ENCODE measurements at places on chromosomes 3 and 15.
A peak's percentile ranks its signal among the peaks of the same experiment; 100 is the strongest.

DNA sequence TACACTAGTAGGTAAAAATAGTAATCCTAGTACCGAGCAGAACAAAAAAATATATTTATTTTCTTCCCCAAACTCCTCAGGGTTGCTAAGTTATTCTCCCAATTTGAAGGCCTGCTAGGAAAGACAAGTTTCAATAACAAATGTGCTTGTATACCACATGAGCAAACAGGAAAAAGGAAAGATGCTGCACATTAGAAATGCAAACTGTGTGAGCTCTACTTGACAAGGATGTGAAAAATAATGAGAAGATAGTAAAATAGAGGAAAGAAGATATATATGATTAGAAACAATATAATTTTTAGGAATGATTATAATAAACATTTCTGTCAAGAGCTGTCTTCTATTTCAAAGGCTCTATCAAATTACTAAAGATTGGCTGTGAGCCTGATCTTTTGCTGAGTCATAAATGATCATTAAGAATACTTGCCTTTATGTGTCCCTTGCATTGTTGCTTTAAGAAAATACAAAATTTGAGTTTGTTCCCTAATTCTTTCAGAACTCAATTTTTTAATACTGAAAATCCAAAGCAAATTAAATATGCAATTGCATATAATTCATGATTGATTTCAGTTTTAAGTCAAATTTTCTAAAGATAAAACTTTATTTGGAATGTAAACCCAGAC, 174.2 kb downstream of the NEK10 start:
- DNase-seq, result no peak

DNA sequence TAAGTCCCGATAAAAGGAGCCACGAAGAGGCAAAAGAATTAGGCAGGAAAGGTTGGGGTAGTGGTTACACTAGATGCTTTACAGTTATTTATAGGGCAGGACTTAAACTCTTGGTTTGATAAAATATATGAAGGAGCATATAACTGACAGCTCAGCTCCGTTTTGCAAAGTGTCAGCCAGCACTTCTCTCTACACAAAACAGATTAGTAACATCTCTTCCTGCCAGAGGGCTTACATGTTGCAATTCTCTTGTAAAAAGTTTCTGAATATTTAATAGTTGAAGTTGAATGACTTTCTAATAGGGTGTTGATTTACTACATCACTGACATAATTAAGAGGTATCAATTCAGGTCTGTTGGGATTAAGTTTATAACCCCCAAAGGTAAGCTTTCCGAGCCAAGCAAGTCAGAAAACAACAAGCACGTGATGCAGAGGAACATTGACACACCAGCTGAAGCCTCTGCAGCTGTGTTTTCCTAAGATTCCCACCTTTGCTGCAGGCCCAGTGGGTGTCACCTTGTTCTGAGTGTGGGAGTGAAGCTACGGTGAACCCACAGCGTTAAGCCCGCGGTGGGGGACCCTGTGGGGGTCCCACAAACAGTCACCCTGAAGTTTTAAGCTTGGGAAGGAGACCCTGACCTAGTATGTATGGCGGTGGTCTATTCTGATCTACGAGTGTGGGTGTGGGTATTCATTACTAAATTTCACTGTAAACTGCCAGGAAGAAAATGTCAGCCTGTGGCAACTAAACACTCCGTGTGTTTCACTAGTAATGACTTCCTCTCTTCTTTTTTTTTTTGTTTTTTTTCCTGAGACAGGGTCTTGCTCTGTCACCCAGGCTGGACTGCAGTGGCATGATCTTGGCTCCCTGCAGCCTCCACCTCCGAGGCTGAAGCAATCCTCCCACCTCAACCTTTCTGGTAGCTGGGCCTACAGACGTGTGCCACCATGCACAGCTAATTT, 22.0 kb upstream of the ATP13A3 start:
- DNase-seq, result peak; percentile 52

DNA sequence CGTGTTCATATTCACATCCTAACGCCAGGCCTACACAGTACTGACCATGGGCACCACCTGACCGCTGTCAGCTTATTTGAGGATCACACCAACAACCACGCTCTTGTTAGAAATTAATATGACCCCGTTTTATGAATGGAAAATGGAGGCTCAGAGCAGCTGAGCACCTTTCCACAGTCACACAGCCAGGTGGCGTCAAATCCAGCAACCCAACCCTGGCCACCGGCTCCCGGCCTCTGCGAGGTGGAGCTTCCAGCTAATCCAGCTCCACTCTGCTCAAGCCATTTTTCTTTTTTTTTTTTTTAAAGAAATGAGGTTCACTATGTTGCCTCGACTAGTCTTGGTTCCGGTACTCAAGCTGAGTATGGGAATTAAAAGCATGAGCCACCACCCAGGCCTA, 41.3 kb downstream of the RPN1 start:
- no peak for DNase-seq

- no peak for DNase-seq
These were observed 21.5 kb downstream of the MAP2K1 start for GRCh38 chr15:66408254-66408653.

DNA sequence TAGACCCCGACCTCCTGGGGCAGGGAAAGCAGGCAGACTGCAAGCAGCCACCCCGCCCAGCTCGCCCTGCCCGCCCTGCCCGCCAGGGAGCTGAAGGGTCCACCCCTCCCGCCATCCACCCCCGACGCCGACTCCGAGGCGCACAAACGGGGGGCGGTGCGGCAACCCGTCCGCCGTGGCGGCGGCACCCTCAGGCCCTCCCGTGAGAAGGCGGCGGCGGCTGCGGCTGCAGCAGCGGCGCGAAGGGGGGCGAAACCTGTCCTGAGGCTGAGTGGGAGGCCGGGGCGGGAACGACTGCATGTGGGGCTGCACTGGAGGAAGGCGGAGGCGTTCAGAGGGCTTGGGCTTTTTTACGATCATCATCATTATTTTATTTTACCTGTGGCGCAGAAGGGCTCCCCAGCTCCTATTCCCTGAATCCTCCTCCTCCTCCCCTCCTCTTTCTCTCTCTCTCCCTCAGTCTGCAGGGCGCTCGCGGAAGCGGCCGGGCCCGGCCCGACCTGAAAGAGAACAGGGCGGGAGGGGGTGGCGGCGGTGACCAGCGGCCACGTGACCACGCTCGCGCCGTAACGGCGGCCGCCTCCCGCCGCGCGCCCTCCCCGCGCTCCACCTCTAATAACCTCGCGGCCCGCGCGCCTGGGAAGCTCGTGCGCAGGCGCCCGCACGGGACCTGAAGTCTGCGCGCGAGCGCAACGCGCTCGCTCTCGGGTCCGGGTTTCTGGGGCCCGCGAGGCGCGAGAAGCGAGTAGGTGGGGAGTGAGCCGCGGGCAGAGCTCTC, at the start of gene TBC1D5:
TBC1D5 (minus strand) TSS at position 530 of the 778 bp plus-strand sequence. CDS start 234,061 bp downstream, outside the sequence.
- DNase-seq, result peak; percentile 97

- DNase-seq, result no peak
These were observed 26.0 kb downstream of the ACSBG1 start for GRCh38 chr15:78208341-78208844.

DNA sequence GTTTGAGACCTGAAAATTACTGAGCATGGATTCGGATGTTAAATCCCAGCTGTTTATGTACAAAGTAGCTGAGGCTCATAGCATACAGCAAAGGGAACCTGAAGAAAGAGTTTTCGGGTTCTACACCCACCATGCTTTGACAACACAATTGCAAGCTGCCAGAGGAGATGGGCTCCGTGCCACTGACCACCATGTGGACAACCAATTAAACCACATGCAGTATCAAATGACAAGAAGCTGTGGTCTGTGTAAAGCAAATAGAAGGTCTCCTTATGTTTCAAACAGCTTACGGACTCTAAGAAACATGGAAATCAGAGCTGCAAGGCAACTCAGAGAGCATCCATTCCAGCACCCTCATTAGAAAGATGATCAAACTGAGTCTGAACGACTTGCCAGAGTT, 12.9 kb downstream of the GABRB3 start:
- DNase-seq, result no peak

- no peak for DNase-seq
These were observed 341.5 kb downstream of the FOXP1 start for GRCh38 chr3:71241981-71242560.

GRCh38 chr15:62927836-62928235, 114.7 kb upstream of the TPM1 start:
- no peak for DNase-seq

GRCh38 chr3:69012800-69013252, 658 bp downstream of the EOGT start:
- peak; percentile 9 for DNase-seq

DNA sequence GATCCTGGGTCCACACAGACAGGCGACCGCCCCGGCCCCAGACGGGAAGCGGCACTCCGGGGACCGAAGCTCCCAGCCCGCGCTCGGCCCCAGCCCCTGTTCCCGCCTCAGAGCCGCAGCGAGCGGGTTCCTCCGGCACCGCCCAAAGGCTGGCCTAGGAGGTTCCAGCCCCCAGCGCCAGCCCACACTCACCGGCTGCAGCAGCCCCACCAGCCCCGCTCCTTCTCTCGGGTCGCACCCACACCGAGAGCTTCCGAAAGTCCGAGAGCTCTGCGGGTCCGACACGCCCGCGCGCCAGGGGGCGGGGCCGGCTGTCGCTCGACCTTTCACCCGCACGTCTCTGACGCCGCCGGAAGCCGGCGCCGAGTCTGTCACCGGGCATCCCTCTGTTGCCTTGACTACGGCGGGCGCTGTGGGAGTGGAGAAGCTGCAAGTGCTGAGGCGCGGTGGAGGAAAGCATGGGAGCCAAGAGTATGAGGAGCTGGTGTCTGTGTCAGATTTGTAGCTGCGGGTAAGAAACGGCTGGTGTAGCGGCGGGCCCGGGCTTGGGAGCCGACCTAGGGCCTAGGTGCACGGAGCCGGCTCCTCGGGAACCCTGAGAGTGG, at the start of the genes EFL1 and SAXO2:
EFL1 (minus strand) TSS at position 313 of the 605 bp plus-strand sequence. CDS start 956 bp downstream, outside the sequence.
SAXO2 (plus strand) TSS at position 397 of the 605 bp plus-strand sequence; CDS start at position 459, 62 bp downstream.
- peak; percentile 86 for DNase-seq

DNA sequence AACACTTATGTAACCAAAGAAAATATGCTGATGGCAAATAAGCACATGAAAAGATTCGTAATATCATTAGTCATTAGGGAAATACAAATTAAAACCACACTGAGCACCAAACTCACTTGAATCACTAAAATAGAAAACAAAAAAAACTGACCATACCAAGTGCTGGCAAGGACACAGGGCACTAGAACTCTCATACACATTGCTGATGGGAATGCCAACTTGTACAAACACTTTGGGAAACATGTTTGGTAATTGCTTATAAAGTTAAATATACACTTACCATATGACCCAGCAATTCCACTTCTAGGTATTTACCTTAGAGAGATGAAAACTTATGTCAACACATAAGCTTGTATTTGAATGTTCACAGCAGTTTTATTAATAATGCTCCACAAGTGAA, 95.5 kb downstream of the TFDP2 start:
- no peak for DNase-seq

GRCh38 chr15:89749054-89749453, 2.0 kb downstream of the MESP1 start:
- DNase-seq, result no peak

- DNase-seq, result no peak
These were observed 477.6 kb downstream of the ZNF385D start for GRCh38 chr3:21273259-21274025.

DNA sequence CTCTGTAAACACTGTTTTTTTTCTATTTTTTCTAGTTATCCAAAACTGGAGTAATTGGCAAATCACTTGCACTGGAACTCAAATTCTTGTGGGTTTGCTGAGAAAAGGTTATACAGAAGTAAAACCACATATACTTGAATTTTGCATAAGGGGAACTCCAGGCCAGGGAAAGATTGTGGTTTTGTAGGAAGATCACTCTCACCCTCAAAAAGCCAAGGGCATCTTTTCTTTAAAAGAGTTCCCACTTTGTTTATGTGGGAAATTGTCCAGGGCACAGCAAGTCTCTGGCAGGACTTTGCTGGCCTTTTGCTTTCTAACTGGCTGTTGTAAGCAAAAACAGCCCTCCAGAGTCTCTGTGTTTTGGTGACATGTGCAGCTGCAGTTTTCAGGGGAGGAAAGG, 340.3 kb upstream of the RBMS3 start:
- DNase-seq, result peak; percentile 63

DNA sequence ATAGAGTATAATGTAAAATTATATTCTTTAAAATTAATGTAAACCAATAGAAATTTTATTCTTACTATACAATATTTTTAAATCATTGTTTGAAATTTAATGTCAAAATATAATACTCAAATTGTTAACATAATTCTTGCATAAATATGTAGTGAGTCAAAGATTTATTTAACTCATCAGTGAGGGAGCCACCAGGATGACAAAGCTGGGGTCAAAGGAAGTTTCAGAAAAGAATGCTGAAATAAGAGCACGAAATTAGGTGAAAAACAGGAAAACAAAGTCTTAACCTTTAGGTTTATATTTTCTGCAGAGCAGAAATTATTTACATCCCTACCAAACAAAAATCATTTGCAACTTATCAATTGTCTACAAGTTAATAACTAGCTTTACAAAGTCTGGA, 74.1 kb downstream of the DIPK2A start:
- no peak for DNase-seq

- peak; percentile 67 for DNase-seq
These were observed 621 bp downstream of the ANXA2 start for GRCh38 chr15:60396958-60397771.

- DNase-seq, result no peak
These were observed 62.8 kb upstream of the CLDN18 start for GRCh38 chr3:137947117-137947516.

- no peak for DNase-seq
These were observed 41.9 kb downstream of the LIPC start for GRCh38 chr15:58473724-58474123.

- no peak for DNase-seq
These were observed 108.3 kb downstream of the P3H2 start for GRCh38 chr3:190012314-190012782.

DNA sequence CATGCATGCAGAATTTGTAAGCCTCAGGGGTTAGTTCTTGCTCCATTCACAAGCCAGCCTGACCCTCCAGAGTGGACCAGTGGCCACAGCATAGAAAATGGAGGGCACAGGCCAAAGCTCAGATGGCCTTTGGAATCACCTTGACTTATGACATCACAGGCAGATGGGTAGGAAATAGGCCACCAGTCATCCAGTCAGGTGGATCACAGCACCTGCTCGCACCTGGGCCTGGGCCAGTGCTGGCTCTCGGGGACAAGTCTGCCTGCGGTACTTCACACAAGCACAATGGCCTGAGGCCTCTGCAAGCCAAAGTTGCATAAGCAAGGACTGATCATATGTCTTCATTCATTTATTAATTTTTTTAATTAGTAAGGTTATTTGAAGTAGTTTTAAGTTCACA, 39.3 kb downstream of the PPCDC start:
- DNase-seq, result no peak

GRCh38 chr15:71008250-71008870, 106.9 kb upstream of the THSD4 start:
- no peak for DNase-seq

DNA sequence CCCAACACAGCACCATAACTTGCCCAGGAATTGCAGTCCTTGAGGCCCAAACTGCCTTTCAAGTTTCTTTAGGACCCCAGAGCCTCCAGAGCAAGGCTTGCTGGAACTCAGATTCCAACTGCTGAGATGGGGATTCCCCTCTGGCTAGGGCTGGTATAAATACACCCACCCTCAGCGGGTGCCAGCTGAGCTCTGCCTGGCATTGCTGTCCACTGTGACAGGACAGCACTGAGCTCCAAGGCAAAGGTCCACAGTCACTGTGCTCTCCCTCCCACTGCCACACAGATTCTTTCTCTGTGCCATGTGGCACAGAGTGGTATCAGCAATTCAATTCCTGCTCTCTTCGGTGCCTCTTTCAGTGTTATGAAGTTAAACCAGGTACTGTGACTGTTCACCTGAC, 304.2 kb upstream of the LMCD1 start:
- no peak for DNase-seq

All from MV-4-11 (cell line).